Fibroblast of villous mesenchyme (primary cell): ENCODE measurements at places on chromosomes 6 and 20.

- no peak for DNase-seq
Measured at GRCh38 chr6:98970469-98970868, 22.7 kb upstream of the FBXL4 start.

- DNase-seq: no peak
Measured at GRCh38 chr6:3746119-3746691, 5.3 kb downstream of the PXDC1 start.

DNA sequence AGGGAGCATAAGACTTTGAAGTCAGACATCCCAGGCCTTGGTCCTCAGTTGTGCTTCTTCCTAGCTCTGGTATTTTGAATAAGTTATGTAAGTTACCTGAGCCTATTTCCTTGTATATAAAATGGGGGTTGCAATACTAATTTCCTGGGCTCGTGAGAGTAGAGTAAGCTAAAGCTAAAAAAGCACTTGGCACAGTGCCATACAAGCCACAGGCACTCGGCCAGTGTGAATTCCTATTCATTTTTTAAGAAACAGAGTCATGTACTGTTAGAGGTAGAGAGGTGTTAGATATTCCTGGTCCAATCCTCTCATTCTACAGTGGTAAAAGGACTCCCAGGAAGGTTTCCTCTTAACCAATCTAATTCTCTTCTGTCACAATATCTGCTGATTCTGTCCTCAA, 79.6 kb upstream of the EPB41L1 start:
- DNase-seq: no peak

DNA sequence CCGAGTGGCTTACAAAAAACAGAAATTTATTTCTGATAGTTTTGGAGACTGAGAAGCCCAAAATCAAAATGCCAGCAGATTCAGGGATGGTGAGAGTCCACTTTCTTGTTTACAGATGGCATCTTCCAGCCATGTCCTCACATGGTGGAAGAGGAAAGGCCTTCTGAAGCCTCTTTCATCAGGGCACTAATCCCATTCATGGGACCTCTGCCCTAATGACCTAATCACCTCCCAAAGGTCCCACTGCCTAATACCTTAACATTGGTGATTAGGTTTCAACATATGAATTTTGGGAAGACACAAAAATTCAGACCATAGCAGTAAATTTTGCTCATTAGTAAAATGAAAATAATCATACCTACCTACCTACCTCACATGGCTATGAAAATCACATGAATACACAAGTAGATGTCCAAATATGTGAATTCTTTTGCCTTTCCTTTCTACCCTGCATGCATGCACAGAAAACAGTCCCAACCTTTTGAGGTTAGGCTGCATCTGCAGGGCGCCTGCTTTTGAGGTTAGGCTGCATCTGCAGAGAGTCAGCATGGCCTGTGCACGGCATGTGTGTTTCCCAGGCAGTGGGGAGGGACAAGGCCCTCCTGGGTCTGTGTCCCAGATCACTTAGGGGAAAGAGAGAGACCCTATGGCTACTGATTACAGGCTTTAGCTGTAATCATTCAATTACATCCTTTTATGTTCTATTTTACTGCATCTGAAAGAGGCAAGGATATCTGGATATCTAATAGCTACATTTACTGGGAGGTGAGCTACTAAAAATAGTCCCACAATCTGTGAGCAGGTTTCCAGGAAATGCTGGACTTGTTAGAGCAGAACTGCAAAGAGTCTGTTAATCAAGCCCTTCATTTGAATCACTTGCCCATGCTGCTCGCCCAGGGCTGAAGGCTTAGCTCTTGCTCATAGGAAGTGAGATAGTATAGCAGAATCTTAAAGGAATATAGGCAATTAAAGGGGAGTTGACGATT, 497.7 kb upstream of the MARCKS start:
- no peak for DNase-seq

GRCh38 chr6:168988801-168989200, 264.8 kb downstream of the THBS2 start:
- DNase-seq: peak; percentile 16

DNA sequence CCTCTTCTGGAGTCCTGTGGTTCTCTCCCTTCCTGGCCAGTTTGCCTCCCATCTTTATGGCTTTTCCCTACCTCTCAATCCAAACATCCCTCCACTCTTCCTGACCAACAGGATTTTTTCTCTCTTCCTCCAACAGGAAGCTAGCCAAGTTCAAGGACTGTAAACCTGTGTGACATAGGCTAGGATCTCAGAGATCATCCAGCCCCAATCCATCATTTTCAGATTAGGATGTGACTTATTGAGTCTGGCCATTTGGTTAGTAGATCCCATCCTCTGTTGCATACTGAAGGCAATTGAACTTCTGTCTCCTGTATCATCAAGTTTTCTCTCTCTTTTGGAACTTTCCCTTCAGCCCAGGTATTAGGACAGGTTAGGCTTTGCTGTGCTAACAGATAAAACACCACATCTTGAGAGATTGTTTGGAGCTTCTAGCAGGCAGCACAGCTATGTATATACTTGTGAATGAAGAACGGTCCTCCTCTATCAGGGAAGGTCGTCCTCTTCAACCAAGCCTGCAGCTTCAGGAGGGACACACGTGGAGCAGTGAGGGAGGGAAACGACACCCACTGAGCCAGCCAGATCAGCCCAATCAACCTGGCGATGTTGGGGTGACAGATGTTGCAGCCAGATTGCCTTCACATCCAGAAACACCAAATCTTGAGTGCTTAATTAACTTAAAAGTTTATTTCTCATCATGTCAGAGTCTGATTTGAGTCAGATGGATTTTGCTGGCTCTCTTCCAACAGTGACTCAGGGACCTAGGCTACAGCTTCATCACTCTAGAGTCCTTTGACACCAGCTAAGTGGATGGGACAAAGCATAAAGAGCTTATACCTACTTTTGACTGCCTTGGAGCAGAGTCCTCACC, 106.8 kb downstream of the GJA10 start:
- no peak for DNase-seq

GRCh38 chr6:153301602-153302001, 170.5 kb upstream of the RGS17 start:
- DNase-seq: no peak

- DNase-seq: peak; percentile 97
Measured at GRCh38 chr6:73394577-73395354, at the start of gene DDX43. Gene DDX43 (plus strand): TSS chr6:73394828. CDS start chr6:73394906, 78 bp downstream.

DNA sequence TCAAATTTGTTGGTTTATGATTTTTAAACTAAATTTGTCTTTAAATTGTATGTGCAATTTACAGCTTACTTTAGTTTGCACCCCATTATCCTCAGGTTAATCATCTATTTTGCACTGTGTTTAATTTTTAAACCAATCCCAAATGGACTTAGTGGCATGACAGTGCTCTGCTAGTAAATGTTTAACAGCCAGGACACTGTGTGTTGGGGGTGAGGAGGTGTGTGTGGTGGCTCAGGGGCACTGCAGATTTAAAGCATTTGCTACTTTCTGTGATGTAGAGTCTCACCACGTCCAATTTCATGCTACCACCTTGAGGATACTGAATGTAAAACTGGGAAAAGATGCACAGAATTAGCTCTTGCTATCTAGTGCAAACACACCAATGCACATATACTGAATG, 225.7 kb downstream of the HAO1 start:
- DNase-seq: no peak

GRCh38 chr6:161064915-161065314, 73.3 kb downstream of the MAP3K4 start:
- no peak for DNase-seq

DNA sequence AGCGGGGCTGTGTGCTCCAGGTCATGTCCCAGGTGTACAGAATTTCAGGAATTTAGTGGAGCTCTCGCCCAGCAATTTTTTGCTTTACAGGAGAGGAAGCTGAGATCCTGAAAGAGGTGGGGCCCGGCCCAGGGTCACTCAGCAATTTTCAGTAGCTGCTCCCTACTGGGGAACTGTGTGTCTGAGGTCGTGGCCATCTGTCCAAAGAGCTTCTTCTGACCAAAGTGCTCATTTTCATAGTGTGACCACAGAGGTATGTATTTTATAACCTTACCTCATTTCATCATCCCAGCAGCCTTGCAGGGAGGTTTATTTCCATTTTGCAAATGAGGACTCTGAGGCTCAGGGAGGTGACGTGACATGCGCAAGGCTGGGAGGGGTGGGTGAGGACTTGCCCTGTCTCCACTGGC, 46.3 kb downstream of the FAM209B start:
- no peak for DNase-seq

GRCh38 chr20:34347571-34347970, 15.5 kb upstream of the ITCH start:
- no peak for DNase-seq

- DNase-seq: peak; percentile 79
Measured at GRCh38 chr20:51750037-51750769, 18.0 kb downstream of the ATP9A start.

DNA sequence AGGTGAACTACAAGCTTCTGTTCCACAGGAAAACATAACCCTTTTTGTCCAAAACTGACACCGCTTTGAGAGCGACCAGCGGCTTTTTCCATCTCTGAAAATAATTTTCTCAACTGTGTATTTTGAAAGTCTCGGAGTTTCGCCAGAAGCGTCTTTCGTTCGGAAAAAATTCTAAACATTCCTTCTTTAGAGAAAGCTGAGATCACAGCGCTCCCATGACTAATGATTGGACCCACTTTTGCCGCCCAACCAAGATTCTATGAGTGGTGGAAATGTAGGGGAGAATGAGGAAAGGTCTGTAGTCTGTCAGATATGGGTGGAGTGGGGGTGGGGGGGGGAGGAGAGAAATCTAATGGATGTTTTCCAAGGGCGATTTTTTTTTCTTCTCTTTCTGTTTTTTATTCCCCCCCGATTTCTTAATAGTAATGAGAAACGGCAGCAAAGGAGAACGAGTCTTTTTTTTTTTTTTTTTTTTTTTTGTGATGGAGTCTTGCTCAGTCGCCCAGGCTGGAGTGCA, 189.3 kb downstream of the TRIM27 start:
- no peak for DNase-seq

GRCh38 chr6:148263010-148263409, 79.6 kb upstream of the SASH1 start:
- no peak for DNase-seq
